ENCODE measurements at places on chromosomes 7 and 10.

DNA sequence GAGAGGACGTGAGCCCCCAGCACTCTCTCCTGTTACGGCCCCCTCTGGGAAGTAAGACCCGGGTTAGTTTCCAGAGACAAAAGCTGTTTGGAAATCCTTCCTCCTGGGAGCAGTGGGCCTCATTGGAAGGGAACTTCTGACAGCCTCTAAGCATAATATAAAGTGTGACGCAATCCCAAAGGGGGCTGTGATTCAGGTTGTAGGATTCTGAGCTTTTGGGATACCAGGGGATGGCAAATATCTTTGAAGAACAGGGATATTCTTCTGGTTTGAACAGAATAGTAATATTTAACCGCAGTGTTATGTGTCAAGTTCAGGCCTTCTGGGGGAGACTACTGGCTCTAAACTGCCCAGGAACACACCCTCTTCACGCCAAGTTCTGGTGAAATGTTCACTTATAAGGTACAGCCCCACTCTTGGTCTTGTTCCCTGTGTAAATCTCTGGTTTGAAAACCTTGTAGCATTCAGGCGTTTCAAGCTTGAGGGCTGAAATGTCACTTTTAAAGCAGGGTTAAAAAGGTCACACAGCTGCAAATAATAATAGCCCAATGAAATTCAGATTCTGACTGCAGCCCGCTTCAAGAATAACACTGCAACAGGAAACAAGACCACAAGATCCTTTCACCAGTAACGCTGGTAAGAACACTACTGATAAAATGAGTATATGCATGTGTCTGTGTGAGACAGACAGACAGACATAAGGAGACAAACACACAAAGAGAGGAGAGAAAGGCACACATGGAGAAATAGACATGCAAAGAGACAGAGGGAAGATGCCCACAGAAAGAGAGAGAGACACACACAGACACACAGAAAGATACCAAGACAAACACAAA is 69.0 kb downstream of the CREB5 start:
- no peak for DNase-seq

- no peak for DNase-seq
These were observed 31.0 kb downstream of the CNPY1 start for GRCh38 chr7:155515318-155515717.

GRCh38 chr10:99869581-99870122 is 87.2 kb downstream of the ABCC2 start:
- no peak for DNase-seq

DNA sequence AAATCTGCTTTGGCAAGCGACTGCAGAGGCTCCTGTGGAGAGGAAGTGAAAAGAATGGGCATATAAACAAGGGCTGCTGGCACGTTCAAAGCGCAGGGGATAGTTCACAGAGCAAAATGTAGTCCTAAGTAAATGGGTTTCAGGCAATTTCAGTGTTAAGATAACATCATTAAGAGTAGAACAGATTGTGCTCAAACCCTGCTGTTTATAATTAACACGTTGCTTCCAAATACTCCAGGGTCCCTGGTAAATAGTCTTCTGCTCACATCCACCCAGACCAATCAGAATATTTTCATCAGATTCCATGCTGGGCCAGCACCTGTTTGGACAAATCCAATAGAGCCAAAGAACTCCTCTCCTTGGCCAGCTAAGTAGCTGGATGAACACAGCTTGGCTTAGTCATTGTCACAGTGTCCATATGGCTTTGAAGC is 81.4 kb downstream of the ORC5 start:
- no peak for DNase-seq

DNA sequence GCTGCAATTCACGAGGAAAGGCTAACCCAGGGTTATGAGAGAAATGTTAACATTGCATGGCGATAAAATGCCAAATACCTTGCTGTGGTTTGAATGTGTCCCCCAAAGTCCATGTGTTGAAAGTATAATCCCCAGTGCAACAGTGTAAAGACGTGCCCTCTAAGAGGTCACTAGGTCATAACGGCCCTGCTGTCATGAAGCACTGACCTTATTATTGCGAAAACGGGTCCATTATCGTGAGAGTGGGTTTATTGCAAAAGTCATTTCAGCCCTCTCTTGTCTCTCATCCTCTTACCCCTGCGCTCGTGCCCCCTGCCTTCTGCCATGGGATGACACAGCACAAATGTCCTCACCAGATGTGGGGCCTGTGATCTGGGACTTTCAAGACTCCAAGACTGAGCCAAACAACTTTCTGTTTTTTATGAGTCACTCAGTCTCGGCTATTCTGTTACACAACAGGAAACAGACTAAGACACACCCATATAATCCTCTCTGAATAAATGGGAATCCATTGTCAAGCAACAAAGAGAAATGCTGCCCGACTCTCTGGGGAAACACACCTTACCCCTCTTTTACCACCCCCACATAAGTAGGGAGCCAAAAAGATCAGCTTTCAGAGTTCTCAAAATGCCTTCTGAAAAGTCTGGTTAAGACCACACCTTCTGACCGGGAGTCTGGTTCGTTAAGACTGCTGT is 73.1 kb upstream of the UCN3 start:
- DNase-seq, result no peak

DNA sequence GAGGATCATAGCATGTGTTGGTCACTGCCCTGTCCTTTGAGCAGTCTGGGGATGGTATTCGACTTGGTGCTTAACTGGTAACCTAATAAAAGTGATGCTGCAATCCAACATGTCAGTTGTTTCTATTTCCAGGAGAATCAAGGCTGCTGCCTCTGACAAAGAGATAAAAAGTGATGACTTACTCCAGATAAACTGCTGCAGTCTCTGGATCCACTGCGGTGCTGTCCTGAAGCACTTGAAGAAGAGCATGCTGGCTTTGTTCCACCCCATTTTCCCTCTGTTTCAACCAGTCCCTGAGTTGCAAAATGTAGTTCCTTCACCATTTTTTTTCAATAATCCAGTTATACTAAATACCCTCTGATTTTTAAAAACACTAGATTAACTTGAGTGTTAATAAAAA is 403.5 kb upstream of the ANKRD30A start:
- no peak for DNase-seq

DNA sequence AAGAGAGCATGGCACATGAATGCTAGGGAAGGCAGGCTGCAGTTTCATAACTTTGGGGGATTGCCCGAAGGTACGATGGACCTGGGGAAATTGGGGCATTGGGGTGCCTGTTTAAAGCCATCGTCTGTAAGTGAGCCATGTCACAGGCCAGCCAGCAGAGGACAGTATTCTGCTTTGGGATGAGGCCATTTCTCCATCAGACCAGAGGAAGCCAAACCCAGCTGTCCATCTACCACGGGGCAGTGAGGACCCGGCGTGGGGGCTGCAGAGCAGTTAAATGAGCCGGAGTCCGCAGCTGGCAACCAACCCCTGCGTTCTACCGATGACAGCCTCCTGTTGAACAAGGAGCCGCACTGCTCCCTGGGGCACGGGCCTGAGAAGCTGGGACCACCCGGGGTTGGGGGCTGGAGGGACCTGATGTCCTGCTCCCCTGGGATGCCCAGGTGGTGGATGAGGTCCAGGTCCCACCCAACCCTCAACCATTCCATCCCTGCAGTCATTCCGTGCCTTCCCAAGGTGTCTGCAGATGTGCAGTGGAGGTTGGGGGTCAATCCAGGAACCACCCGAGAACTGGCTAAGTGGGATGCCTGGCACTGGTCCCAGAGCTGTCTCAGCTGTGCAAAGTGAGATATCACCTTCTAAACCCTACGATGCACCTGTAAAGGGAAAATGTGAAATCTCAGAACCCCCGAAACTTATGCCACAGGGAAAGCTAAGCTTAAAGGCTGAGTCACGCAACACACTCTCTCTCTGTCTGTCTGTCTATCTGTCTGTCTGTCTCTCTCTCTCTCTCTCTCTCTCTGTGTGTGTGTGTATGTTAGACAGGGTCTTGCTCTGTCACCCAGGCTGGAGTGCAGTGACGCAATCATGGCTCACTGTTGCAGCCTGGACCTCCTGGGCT is 12.1 kb upstream of the RHBDD2 start:
- no peak for DNase-seq

- DNase-seq, result no peak
These were observed 40.9 kb upstream of the PLXDC2 start for GRCh38 chr10:19775296-19775695.

DNA sequence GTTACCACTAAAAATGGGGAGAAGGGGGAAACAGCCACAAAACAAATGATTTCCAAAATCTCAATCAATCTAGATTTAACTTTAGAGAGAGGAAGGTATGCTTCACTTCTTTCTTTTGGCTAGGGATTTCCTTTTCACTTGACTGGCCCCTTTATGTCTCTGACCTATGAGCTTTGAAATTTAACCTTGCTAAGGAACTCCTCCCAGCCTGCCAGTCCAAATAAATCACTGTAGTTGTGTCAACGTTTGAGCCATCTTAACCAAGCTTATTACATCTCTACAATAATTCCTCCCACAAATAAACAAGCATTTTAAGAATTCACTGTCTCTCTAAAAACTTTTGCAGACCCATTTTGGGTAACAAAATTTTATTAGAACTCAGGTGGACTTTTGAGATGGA is 315.5 kb upstream of the CELF2 start:
- DNase-seq, result no peak

DNA sequence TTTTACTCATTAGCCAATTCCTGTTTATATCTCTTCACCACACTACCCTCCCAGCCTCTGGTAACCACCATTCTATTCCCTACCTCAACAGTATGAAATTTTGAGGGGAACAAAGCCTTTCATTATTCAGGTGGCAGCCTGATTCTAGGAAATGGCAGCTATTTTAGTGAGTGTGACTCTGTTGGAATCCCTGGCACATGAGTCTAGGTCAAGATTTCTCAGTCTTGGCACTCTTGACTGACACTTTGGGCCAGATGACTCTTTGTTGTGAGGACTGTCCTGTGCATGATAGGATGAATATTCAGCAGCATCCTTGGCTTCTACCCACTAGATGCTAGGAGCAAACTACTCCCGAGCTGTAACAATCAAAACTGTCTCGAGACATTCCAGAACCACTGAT is 322.8 kb upstream of the PHYHIPL start:
- no peak for DNase-seq

DNA sequence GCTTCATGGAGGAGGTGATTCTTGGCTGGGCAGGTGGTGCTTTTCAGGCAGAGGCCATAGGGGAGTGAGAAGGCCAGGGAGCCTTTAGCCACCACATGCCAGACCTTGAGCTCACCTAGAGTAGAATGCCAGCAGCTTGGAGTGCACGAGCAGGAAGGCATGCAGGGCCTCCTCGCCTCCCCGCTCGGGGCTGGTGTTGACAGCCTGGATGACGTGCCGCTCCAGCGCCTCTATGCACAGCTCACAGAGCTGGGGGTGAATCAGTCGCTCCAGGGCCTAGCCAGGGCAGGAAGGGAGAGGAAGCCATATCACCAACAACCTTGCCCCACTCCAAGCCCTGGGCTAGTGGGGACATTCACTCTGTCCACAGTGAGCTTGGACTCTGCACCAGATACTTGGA is 15.7 kb downstream of the HPS1 start:
- DNase-seq, result no peak

GRCh38 chr7:81361769-81362312 is 408.0 kb downstream of the HGF start:
- no peak for DNase-seq

DNA sequence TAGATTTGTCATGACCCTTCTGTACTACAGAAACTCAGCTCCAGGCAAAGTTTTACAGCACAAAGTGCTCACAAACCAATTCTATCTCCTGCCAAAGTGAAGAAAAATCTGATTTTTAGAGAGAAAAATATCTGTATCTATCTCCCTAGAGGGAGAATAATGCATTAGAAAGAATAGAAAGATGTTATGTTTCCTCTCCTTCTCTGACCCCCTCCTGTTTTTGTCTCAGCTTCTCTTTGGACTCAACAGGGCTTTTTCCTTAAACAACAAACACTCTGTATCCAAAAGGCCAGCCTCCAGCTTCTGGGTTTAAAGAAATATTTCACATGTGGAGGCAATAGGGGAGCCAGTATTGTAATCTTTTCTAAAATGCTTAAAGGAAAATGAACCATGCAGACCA is 627.4 kb downstream of the REEP3 start:
- DNase-seq, result no peak

GRCh38 chr7:28376634-28377033 is 35.7 kb upstream of the CREB5 start:
- DNase-seq, result no peak

- DNase-seq, result no peak
These were observed 149.2 kb downstream of the REEP3 start for GRCh38 chr10:63670291-63670898.

GRCh38 chr10:91597197-91597881 is 35.5 kb downstream of the PPP1R3C start:
- DNase-seq, result no peak

GRCh38 chr7:78516450-78516849 is 717.9 kb downstream of the PHTF2 start:
- DNase-seq, result no peak

DNA sequence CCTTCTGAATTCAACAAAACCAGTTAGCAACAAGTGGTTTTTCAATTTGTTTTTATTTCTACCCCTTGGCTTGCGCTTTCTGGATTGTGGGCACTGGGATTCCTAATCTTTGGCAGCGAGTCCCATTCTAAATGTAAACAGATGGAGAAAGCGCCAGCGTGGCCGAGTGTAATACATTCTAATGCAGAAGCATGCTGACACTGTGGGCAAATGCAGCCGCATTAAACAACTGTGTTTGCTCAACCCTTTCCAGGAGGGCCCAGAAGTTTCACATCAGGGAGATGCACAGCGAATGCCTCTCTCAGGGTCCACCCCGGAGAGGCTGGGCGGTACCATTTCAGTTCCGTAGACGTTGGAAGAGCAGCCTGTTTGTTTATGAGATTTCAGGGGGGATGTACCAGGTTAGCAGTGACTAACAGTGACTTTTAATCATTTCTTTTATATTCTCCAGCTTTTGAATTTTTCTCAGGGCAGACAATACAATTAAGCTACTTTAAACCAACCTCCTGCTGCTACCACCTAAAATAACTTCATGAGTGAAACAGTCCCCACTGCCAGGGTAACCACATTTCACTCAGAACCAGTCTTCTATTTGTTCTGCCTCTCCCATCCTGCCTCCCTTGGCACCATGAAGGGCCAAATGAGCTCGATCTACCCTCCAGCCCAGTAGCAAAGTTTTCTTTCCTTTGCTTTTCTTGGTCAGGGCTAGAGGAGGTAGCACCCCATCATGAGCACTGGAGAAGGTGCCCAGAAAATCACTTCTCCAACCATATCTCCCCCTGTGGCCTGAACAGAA is 164.2 kb upstream of the ITGB1 start:
- DNase-seq, result no peak

- DNase-seq, result no peak
These were observed 151.1 kb downstream of the ACTR3B start for GRCh38 chr7:152910545-152911225.

DNA sequence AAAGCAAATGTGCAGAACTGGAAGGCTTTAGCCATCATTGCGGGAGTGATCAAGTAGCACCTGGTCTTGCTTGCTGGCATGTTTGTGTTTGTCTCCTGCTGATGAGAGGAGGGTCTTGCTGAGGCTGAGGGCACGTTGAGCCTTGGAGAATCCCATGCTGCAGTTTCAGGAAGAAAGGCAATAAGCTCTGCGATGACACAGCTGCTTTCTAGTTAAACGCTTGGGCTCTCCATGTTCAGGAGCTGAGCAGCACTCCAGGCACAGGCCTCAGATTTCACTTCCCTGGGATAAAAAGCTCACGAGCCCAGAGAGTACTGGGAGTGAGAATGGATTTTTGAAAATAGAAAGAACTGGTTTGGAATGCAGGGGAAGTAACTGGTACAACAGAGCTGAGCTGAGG is 100.8 kb downstream of the LRRC18 start:
- DNase-seq, result no peak

GRCh38 chr7:11612737-11613136 is 219.3 kb downstream of the THSD7A start:
- no peak for DNase-seq

- DNase-seq, result no peak
These were observed 283.6 kb upstream of the LRRTM3 start for GRCh38 chr10:66642217-66642616.

Data from stimulated activated CD8-positive, alpha-beta memory T cell treated with anti-CD3 and anti-CD28 coated beads, Interleukin-12 subunit alpha, Interleukin-12 subunit beta, amount 100 ng/mL, for 4 hours (primary cell).